Right lobe of liver (tissue), 6 donors: ENCODE measurements at places on chromosomes 4 and X. TPM values are rescaled to one million over a fixed set of nuclear protein-coding genes. Genes with fewer than 3 reads are reported as not detected.

The CTAG1A gene
- total RNA-seq: not detected

The TBX22 gene
- total RNA-seq: not detected

The SPINK2 gene
- total RNA-seq: not detected

The NHSL2 gene
- total RNA-seq: 2.1 TPM

The GRK4 gene
- 2.4 TPM for total RNA-seq

The MID1 gene
- 10.0 TPM for total RNA-seq
